AG10803 (cell line): ENCODE measurements at places on chromosomes 16 and 17.

DNA sequence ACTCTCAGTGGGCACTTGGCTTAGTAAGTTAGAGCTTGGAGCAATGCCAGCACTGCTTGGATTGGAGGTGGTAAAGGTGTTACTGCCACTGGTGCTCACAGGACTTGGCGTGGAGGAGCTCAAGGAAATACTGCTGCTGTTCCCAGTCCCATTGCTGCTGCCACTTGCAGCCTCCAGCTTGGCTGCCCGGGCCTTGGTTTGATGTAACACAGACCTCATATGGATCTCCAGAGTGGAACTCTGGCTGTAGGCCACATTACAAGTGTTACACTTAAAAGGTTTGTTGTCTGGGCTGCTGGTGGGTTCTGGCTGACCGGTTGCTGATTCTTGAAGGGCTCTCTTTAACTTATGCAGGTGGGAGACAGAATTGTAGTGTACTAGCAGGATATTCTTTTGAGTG, 250.3 kb downstream of the ZFHX3 start:
- no peak for DNase-seq

DNA sequence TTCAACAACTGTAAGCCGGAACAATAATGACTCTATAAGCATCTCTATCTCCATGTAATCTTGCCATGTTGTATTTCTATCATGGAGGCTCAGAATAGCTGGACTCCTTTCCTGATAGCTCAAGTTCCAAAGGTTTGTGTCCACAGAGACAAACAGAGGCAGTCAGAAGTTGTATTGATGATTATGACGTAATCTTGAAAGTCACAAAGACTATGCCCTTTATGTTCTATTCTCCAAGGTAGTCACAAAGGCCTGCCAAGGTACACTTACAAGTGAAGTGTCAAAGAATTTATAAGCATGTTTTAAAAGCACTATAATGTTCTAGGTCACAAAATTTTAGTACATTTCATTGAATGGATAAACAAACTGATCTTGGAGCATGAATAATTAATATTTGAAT, 542.2 kb downstream of the CDH11 start:
- DNase-seq = no peak

- no peak for DNase-seq
Measured at GRCh38 chr16:57667526-57668262, 412 bp upstream of the ADGRG3 start.

- no peak for DNase-seq
Measured at GRCh38 chr17:16293931-16294330, 59.3 kb downstream of the CENPV start.

GRCh38 chr17:32311028-32311536, 30.9 kb downstream of the C17orf75 start:
- no peak for DNase-seq

- DNase-seq = peak; percentile 62
Measured at GRCh38 chr16:25006504-25007056, 8.6 kb downstream of the ARHGAP17 start.

DNA sequence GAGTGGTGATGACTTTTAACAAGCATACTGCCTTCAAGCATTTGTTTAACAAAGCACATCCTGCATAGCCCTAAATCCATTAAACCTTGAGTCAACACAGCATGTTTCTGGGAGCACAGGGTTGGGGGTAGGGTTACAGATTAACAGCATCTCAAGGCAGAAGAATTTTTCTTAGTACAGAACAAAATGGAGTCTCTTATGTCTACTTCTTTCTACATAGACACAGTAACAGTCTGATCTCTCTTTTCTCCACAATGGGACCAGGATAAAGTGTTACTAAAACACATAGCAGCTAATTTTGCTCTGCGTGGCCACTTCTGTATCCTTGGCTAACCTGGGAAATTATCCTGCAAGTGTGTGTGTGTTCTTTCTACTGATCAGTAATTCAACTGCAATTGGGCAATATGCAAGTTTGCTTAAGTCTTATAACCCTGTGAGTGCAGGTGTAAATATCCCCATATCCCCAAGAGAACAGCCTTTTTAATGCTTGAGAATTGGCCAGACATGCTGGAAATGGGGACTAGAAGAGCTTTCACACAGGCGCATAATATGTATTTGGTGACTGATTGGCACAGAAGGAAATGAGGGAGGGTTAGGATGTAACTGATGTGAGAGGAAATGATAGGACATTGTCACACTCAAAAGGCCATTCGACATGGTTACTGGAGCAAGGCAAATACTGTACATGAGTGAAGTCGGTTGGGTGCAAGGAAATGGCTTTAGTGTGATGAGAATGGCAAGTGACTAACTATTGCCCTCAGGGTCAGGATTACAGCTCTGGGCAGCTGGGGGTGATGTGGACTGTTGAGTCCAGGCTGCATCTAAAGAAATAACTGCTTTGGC, 10.8 kb upstream of the ANKS4B start:
- DNase-seq = no peak

DNA sequence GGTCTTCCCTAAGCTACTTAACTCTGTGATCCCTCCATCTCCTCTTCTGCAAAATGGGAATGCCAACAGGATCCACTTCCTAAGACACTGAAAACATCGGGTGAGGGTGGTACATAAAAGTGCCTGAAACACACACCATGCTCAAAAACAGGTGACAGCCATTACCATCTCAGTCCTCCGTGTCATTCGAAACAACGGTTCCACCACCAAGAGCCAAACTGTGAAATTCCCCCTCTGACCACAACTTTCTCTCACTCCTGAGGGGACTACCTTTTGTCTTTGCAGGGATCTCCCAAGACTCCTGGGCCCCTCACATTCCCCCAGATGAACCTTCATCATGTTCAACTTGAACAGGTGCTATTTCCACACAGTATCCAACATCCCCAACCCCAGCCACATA, 37.0 kb downstream of the NUBP1 start:
- DNase-seq = no peak

- peak; percentile 65 for DNase-seq
Measured at GRCh38 chr17:78737332-78737731, 44.7 kb downstream of the CYTH1 start.

GRCh38 chr17:63138713-63139112, 172.7 kb downstream of the TANC2 start:
- DNase-seq = peak; percentile 58

DNA sequence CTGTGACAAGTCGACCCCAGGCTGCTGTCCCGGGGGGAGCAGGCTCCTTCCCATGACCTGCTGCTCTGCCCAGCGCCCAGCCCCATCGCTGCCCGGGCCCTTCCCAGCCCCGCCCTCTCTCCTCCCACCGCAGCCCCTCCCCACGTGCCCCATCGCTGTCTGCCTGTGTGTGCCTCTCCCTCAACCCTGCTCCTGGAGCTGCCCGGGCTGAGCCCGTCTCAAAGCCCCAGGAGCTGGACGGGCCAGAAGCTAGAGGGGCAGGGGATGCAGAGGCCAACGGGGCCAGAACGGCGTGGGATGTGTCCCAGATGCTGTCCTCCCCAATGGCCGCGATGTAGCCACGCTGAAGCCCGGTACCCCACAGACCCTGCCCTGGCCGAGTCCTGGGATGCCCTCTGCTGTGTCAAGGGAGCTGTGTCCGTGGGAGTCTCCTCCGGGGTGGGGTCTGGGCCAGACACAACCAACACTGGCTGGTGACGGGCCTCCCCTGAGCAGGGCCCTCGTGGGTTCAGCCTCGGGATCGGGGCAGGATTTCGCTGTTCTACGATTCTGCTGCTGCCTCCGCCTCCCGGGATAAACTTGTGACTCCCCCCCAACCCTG, 118.2 kb upstream of the ZNF750 start:
- no peak for DNase-seq

GRCh38 chr16:15811481-15812400, 45.1 kb downstream of the MYH11 start:
- DNase-seq = peak; percentile 97

DNA sequence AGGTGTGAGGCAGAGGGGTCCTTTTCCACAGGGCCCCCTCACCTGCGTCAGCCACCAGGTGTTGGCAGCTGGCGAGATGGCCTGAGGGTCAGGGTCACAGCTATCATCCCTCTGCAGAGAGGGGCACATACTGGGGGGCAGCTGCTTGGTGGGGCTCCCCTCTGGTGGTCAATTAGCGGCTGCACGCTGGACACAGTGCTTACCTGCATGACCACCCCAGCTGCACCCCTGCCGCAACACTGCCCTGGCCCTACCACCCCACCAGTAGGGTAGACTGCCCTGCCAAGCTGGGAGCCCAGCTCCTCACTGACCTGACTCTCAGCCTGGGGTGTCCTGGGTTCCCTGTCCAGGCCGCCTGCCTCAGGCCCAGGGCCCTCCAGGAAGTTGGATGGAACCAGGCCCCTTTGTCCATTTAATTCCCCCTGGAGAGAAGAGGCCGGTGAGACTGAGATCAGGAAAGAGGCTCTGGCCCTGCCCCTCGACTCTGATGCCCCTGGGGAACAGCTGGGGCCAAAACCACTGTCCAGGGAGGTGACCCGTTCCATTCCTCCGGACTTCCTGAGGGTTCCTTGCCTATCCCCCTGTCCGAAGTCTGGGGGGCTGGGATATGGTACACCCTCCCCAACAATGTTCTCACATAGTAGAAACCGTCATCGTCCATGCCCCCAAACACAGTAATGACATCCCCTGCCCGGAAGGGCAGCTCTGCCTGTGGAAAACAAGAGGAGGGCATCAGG, 23.7 kb downstream of the TSPOAP1 start:
- DNase-seq = no peak

DNA sequence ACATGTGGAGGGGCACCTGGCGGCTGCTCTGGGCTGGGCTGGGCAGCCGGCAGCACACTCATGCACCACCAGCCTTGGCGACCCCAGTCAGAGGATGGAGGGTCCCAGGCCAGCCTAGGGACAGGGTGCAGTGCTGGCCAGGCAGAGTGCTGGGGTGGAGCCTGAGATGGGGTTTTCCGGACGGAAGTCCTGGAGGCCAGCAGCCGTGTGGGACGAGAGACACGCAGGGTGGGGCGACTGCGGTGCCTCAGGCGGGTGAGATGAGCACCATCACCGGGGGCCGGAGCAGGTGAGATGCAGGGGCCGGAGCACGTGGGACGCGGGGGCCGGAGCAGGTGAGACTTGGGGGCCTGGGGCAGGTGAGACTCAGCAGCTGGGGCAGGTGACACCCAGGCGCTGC, 55.2 kb downstream of the LMF1 start:
- no peak for DNase-seq

DNA sequence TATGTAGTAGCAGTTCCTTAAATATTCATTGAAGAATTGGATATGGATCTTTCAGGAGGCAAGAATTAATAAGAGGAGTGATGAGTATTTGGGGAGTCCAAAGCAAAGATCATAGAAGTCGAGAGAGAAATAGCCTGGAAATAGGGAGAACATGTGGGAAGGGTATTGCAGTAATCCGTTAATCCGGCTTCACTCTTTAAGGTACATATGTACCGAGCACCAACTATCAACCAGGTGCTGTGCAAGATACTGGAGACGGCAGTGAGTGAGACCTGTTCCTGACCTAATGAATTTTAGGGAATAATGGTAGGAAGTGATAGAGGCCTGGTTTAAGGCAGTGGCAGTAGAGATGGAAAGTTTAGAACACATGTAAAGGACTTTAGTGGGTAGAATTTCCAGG, 1.1 kb downstream of the ELP5 start:
- DNase-seq = no peak

DNA sequence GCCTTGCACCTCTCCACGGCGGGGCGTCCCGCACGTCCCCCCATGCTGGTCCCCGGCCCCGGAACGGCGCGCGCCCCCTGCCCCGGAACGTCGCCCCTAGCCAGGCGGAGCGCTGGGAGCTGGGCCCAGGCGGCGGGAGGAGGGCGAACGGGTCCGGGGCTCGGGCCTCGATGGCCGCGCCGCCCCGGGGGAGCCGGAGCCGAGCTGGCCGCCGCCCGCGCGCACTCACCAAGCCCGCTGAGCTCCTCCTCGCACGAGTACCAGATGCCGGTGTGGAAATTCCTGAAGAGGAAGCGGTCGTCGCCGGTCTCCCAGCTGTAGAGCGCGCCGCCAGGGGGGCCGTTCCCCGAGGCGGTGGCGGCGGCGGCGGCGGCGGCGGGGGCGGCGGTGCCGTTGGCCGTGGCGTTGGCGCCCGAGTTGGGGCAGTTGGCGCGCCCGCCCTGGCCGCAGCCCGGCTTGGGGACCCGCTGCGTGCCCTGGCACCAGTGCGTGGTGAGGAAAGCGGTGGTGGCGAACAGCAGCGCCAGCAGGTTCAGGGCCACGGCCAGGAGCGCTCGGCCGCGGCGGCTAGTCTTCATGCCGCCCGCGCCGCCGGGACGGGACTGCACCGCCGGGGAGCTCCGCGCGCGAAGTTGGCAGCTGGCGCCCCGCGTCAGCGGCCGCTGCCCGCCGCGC, 530 bp downstream of the GSG1L start:
- peak; percentile 29 for DNase-seq

DNA sequence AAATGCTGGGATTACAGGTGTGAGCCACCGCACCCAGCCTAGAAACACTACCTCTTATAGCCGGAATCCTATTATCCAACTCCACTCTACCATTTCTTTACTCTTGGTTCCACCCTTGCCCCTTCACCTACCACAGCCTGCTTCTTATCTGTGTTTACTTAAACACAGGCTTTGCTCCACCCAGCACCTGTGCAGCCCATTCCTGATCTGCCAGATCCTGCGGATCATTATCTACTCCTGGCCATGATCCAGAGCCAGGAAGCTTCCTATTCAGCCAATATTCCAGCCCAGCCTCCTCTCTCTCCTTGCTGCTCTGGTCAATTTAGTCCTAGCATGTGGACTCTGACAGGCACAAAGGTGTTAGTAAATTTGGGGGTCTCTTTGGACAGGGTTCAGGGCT, 98.8 kb upstream of the MED13 start:
- no peak for DNase-seq

GRCh38 chr17:28385406-28385805, 13.9 kb downstream of the SARM1 start:
- no peak for DNase-seq

DNA sequence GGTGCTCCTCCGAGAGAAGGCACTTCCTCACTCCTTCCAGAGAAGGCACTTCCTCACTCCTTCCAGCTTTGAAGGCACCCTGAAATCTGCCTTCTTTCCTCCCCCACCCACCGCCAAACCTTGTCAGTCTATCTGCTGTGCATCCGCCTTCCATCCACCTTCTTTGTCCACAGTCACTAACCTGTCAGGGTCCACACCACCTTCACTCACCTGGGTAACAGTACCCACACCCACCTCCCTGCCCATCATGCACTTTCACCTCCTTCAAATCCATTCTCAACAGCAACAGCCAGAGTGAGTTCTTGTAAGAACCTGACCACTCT, 5.2 kb downstream of the CCDC102A start:
- no peak for DNase-seq

DNA sequence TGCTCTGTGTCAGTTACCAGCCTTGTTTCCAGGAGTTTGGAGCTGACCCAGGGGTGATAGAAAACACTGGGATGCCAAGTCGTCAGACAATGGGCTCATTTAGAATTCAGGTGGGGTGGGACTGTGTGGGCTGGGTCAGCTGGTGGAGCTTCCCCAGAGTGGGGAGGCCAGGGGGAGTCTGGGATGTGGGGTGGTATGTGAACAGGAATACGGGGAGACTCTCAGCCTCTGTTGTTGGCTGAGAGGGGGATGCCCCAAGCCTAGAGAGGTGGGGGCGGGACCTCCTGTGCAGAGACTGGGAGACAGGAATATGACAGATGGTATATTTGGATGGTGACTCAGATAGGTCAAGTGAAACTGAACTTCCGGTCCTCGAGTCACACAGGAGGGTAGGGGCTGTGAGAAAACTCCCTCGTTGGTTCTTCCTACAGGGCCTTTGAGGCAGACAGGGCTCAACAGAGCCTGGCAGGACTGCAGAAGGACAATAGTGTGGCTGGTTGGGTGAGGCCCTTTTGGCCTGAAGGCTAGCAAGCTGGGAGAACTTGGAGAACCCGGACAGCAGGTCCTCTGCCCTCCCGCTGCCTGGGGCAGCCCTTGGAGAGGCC, 23.7 kb downstream of the CDH1 start:
- DNase-seq = no peak

- DNase-seq = no peak
Measured at GRCh38 chr17:65041518-65041917, 15.0 kb downstream of the GNA13 start.
